ENCODE measurements at places on chromosomes 13 and 19.

- DNase-seq = no peak
Observed at GRCh38 chr19:31145007-31145406, 204.2 kb downstream of the TSHZ3 start.

DNA sequence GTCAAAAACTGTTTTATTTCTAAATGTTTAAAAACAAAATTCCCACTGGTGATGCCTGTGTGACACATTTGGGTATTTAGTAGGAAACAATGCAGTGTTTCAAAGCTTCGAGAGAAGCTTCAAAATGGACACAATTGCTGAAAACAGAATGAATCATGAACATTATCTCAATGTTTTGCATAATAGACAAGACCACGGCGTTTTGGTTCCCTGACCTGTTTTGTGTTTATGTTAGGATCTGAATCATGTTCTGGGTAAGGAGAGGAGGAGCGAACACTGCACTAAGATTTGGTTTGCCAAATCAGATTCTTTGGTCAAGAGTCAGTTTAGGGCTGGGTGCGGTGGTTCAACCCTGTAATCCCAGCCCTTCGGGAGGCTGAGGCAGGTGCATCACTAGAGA is 42.2 kb downstream of the IFT88 start:
- no peak for DNase-seq

DNA sequence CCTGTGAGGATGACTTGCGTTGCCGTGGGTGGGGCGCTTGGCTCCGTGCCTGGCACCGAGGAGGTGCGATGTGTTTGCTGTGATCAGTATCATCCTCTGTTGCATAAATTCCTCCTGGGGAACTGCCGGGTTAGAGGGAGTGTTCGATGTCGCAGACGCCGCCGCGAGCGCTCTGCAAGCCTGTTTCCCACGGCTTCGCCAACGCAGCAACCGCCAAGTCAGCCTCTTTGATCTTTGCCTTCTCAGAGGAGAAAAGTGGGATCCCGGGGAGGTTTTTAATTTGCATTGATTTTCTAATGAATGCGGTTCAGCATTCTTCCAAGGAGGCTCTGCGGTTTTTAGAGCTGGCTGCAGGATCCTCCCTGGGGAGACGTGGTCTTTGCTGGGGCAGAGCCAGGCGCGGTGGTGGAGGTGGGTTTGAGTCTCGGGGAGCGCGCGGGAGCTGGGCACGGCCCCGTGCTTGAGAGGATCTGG is 7.6 kb downstream of the GPR32 start:
- DNase-seq = no peak

DNA sequence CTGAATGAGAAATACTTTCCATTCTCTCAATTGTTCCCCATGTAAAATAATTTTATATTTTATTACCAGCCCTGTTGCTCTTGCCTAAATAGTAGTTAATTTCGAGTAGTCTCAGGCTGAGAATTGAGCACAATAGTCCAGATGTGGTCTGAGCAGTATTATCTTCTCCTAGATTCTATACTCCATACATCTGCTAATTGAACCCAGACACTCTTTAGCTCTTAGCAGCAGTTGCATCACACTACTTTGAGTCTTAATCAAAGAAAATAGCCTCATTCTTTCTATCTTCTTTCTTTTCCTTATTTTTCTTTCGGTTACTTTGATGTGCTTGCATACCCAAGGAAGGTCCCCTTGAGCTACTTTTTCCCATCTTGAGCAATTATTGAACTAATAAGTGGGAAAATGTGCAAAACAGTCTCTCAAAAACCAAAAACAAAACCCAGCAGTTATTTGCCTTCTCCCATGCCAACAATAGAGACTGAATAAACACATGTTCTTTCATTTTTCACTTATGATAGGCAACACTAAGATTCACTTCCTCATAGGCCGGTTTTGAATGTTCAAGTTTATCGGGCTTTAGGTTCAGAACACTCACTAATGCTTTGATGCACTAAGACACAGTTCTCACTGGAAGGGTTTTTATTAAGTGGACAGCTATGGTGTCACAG is 204.5 kb downstream of the POU4F1 start:
- DNase-seq = no peak

DNA sequence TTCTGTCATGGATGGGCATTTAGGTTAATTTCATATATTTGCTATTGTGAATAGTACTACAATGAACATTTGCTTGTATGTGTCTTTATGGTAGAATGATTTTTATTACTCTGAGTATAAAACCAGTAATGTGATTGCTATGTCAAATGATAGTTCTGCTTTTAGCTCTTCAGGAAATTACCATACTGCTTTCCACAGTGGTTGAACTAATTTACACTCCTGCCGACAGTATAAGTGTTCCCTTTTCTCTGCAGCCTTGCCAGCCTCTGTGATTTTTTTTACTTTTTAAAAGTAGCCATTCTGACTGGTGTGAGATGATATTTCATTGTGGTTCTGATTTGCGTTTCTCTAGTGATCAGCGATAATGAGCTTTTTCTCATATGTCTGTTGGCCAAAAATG is 6.5 kb downstream of the SIGLEC7 start:
- DNase-seq = no peak

Data from GM04504 (cell line).